ENCODE measurements at places on chromosomes 4 and X. TPM values are rescaled to one million over a fixed set of nuclear protein-coding genes. Genes with fewer than 3 reads are reported as not detected.

ZMAT1 gene
- 3.7 TPM for total RNA-seq

GRCh38 chr4:7908668-7909067, 31.0 kb downstream of the AFAP1 start:
- DNase-seq = no peak

VSIG4 gene
- not detected for total RNA-seq

- DNase-seq = no peak
Measured at GRCh38 chr4:83723609-83724008, 187.7 kb downstream of the GPAT3 start.

MUC7 gene
- not detected for total RNA-seq

GABRQ gene
- not detected for total RNA-seq

DNA sequence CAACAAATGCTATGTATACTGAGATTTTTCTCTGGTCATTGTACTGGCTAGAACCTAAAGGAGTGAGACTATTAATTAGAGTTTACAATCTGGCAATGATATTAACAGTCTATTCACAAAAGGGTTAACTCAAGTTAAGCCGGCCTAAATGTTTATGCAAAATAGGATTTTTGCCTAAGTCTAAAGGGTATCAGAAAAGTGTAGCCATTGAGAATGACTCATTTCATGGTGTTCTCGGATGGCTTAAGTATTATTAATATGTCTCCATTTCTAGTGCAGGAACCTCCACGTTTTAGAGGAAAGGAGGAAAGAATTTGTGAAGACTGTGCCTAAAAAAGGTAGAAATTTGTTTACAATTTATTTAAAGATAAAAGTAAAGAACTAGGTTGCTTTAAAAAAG, 29.8 kb downstream of the DYNLT3 start:
- DNase-seq = no peak

DNA sequence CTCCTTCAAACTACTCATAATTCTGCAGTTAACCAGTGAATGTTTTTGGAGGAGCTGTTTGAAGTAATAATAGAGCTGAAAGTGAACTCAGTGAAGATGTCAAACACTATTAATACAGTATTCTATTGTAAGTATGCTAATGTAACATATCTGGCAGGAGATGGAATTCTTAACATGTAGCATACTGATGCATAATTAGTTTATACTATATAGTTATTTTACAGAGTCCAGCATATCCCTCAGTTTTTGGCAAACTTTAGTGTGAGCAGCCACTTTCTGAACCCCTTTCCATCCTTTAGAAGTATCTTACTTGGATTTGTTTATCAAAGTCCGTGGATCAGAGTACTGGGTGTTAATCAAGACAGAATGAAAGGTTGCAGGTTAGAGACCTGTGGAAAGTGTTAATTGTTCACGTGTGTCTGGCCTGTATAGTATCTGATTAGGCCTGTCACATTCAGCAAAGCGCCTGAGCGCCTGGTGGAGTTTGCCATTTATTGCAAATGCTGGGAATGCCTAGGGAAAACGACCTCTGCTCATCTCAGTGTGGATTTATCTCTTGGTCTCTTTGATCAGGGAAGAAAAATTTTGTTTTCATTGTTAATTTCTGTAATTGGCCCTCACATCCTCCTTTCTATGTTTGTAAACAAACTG, 251.7 kb upstream of the MAD2L1 start:
- no peak for DNase-seq

DNA sequence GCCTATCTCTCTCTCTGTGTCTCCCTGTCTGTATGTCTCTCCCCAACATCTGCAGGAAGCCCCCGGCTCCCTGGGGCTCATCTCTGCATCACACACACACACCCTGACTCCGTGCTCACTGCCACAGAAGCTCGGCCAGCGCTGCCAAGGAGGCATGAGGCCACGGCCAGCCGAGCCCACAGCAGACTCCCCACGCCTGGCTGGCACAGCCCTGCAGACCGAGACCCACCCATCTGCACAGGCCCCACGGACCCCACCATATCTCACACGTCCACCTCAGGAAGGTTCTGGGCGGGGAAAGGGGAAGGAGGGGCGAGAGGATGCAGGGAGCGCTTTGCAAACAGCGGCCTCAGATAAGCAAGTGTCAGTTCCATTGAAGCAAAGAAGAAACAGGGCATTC, 28.5 kb upstream of the SLC25A6 start:
- no peak for DNase-seq

- DNase-seq = no peak
Measured at GRCh38 chr4:41655177-41655576, 93.3 kb downstream of the PHOX2B start.

- DNase-seq = no peak
Measured at GRCh38 chr4:40380647-40381046, 45.5 kb downstream of the CHRNA9 start.

DNA sequence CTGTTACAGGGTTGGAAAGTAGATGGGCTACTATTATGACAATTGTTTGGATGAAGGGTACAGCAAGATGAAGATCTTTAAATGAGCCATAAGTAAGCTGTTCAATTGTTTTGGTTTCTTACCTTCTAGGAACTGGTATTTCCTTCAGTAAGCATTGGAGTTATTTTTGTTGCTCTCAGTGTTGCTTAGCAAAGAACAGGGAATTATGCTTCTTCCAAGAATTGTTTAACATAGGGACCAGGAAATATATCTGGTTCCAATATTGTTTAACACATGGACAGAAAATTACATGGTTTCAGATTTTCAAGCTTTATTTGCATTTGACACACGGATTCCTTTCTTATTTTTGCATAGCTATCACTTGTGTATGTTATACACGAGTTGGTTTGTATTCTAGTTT, 1999.0 kb downstream of the ARAP2 start:
- DNase-seq = no peak

DNA sequence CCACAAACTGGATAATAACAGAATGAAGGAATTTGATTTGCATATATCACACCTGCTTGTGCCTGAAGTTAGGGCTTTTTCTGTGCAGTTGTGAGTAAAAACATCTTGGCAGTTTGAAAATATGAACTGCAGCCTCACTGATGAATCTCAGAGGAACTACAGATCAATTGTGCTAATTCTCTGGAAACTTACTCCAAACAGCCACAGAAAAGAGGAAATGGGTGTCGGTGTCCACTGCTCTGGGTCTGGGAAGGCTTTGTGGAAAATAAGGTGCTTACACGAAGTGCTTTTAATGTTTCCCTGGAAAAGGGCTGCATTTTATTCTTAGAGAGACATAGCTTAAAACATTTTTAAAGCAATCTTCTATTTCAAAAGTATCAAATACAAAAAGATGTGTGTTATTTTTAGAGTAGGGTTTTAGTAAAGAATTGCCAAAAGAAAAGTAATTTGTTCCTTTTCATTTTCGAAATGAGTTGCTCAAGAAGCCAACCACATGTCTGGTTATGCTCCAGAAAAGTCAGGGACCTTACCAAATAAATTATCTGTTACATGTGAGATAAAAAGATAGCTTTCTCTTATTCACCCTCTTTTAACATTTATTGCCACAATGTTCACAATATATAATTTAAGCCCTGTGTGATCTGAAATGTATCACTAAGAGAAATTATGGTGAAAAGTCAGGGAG, 240.1 kb downstream of the FRAS1 start:
- no peak for DNase-seq

PWWP3B gene
- total RNA-seq = not detected

GRCh38 chrX:95441836-95442235, 1242.8 kb upstream of the DIAPH2 start:
- DNase-seq = no peak

DNA sequence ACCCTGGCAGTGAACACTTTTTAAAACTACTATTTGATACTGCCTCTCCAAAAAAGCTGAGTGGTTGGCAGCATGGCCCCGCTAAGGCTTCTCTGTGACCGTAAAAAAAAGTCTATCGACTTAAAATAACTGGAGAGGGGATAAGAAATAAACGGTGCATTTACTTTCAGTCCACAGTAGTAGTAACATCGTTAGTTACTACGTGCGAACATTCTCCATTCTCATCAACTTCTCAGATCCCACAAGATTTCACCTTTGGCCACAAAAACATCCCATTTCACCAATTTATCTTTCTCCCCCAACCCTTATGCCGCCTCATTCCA, 524 bp upstream of the EXOSC9 start:
- DNase-seq = no peak

KDR gene
- total RNA-seq = not detected

NLRP2B gene
- not detected for total RNA-seq

DNA sequence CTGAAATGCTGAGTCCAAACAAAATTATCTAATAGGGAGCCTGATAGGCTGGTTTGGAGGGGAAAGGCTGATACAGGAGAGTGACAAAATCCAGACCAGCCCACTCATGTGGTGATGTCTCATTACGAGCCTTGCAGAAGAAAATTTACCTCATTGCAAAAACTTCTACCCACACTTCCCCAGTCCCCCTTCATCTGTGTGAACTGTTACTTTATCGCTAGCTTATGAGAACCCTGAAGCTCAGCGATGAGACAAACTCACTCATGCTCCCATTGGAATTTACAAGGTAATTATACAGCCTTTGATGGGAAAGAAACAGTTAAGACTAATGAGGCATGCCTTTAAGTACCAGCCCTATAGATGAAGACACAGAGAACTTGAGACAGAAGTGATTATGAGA, 76.1 kb downstream of the ARHGAP6 start:
- DNase-seq = no peak

- DNase-seq = peak; percentile 49
Measured at GRCh38 chr4:76354517-76355473, 48.3 kb downstream of the STBD1 start.

- DNase-seq = no peak
Measured at GRCh38 chr4:30847167-30847566, 127.0 kb downstream of the PCDH7 start.

XK gene
- not detected for total RNA-seq

- DNase-seq = no peak
Measured at GRCh38 chr4:141565379-141566089, 70.8 kb upstream of the IL15 start.

DNA sequence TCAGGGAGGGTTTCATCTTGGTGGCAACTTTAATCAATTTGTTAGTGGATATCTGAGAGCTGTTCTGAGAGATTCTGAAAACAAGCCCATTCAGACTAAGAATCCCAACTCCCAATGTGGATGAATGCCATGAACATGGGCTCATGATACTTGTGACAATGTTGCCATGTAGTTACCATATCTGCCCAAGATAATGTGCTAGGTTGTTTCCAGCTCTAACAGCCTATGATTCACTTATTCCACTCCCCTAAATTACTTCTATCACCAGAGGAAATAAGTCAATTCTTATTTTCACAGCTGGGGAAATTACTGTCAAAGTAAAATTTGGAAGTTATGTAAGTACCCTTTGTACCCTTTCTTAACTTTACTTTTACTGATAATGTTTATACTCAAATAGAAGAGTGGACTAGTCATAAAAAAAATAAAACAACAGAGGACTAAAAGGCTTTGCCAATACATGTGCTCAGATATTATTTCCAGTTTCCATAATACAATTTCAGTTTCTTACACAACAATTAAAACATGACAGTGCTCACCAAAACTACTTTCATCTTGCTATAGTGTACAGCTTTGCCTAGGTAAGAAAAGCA, 1101.7 kb upstream of the INTU start:
- no peak for DNase-seq

DNA sequence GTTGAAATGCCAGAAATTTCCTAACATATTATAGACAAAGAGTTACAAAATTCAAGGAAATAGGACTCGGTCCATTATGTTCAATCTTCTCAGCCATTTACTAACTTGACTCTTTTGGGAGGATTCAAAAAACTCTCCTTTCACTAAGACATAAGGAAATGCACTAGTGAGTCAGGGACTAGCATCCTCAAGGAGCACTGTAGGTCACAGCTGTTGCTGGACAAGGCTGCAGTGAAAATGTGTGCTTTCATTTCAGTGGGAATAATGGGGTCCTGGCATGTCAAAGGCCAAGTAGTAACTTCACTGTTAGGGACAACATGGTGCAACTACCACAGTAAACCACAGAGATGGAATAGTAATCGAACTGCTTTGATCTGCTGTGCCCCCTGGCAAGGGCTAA, 56.9 kb upstream of the ABCG2 start:
- no peak for DNase-seq

CDX4 gene
- not detected for total RNA-seq

DNA sequence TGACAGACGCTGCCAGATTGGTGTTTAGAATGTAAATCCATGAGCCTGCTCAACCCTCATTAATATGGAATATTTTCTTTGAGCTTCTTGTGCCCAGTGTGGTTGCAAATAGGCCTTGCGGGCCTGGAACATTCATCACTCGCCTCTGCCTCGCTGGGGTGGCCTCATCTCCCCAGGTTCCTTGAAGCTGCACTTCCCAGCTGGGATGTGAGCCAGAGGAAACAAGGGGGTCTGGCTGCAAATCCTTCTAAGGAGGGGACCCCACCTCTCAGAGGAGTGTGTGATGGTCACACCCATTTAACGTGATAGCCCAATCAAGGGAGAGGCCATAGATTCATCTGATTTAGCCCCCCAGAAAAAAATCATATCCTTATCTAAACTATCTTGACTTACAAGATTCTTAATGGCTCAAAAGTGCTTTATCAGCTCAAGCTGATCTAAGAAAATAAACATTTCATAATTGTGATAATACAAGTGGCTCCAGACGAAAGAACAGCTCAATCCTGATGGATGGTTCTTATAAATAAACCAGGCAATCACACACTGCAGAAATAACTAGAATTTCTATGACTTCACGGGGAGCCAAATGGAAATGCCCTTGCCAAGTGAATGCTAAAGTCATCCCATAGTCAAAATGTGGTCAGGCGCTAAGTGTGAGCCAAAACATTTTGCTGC, 189.9 kb downstream of the PTTG2 start:
- DNase-seq = no peak

GRCh38 chrX:115902995-115903394, 267.5 kb upstream of the AGTR2 start:
- DNase-seq = no peak

DTHD1 gene
- total RNA-seq = 3.8 TPM

- DNase-seq = no peak
Measured at GRCh38 chr4:119721878-119722277, 93.3 kb upstream of the PDE5A start.

Measured in activated CD4-positive, alpha-beta memory T cell treated with anti-CD3 and anti-CD28 coated beads for 36 hours (primary cell).